ENCODE measurements at places on chromosomes 12 and 14.
A peak's percentile ranks its signal among the peaks of the same experiment; 100 is the strongest.

DNA sequence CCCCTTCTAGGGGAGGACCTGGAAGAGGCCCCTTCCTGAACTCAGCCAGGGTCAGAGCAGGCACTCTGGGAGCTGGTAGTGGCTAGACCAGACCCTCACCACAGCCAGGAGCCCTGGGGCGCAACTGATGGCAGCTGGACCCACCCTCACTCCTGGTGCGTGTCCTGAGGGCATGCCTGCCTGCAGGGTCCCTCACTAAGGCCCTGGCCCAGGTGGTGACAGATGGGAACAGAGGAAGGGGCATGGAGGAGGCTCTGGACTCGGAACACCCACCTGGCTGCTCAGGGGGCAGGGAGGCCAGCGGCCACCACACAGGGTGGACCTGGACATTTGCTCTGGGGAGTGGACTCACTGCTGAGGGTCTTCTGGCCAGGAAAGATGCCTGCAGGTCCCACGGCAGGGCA is 342.2 kb upstream of the SFSWAP start:
- no peak for DNase-seq

GRCh38 chr12:6953442-6954315 is 2.5 kb downstream of the PTPN6 start:
- peak; percentile 87 for DNase-seq

GRCh38 chr12:126663304-126664094 is 1598.3 kb downstream of the AACS start:
- peak; percentile 25 for DNase-seq

DNA sequence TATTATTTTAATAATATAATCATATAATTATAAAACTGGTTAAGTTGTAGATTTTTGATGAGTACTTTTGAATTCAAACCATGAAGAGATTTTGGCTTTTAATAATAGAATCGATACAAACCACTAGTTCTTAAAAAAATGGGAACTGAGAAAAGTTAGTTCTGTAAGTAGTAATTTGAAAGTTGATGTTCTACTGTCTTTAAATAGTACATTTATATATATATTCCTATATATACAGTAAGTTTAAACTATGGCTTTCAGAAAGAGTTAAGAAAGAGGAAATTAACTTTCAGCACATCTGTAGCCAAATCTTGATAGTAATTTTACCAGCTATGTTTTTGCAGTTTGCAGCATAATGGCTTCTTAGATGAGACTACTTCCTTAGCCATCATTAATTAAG is 7.8 kb downstream of the LRRK2 start:
- DNase-seq = no peak

- DNase-seq = no peak
These were observed 99.1 kb upstream of the NAP1L1 start for GRCh38 chr12:76183459-76184186.

DNA sequence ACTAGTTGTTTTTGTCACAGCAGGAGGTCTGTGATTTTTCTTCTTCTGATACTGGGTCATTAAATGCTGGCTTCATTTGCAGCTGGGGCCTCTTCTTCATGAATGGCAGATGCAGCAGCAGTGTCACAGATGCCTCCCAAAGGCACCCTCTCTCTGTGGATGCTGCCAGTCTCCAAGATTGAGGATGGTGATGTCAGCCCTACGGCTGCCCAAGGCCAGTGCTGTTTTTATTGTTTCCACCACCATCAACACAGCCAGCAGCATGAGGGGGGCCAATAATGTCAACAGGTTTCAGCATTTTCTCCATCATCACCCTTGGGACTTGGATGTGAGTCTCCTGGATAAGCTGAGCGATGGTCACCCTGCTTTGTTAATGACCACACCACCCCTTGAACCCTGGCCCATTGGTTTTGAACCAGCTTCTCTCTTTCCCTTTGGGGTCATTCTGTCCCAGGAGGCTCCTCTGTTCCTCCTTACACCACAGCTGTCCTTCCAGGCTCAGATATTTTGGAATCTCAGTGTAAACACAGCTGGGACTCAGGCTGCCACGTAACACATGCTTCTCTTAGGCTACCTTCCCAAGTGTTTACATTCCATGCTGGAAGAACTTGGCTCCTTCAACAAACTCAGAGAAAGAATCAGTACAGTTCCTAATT is 151.7 kb upstream of the DDHD1 start:
- DNase-seq = no peak

DNA sequence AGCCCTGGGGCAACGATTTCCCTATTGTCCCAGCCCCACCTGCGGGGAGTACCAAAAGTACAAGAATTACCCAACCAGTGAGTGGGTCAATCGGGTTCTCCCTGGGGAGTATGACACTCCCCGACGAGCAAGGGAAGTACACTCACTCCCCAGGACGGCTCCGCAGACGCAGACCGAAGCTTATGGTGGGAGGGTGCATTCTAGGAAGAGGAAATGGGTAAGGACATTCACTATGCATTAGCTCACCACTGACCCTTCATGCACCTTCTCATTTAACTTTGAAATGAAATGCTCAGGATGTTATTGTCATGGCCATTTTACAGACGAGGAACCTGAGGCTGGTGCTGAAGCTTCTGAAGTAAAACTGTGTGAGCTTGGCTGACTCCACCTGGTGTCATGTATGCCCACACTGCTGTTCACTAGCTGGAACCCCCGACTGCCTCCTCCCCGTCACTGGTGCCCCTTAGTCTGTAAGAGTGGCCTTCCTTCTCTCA is 45.8 kb upstream of the TMED10 start:
- no peak for DNase-seq

DNA sequence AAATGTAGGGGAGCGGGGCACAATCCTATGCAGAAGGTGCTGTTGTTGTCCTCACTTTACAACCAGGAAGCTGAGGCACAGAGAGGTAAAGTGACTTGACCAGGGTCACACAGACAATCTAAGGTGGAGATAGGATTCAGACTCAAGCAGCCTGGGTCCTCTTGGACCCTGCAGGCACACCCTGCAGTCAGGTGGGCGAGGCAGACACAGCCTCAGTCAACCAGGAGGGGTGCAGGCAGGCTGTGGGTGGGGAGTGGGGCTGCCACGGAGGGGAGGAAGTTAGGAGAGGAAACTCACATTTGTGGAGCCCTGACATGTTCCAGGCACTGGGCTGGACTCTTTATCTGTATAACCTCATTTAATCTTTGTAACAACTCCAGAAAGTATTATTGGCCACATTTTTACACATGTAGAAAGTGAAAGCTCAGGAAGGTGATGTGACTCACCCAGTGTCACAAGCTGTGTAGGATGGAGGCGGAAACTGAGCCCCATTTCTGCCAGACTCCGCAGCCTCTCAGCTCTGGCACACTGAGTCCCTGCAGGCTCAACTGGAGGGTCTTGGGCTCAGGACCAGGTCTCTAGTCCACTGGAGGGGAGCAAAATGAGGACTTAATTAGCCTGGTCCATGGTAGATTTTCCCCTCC is 24.9 kb upstream of the CHGA start:
- peak; percentile 60 for DNase-seq

DNA sequence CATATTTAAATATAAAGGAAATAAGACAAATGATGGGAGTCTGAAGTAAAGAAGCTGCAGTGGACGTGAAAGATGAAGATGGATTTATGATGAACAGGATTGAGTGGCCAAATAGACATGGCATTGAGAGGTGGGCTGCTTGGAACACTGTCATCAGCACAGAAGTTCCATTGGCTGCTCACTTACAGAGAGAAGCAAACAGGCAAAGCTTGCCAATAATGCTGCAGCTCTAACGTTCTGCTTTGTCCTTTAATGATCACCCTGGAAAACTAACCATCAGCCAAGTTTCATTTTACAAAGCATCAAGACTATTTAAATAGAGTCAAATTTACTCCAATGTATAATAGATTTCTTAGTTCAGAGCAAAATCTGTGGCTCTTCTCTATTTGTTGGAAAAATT is 721.4 kb downstream of the TMTC2 start:
- no peak for DNase-seq

DNA sequence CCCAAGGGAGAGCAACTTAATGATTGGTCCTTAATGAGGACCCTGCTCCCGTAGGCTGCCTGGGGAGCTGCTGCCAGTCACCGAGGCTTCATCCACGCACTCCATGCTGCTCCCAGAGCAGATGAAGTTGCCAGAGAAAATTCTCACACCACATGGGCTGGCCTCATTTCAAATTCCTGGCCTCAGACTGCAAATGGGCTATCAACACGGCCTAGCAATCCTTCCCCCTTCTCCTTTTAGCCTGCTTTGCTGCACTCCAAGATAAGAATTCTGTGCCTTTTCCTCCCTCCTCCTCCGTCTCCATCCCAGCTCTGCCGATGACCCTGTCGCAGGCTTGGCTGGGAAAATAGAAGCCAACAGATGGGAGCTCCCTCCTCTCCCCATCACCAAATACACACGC is 10.8 kb upstream of the DGLUCY start:
- no peak for DNase-seq

- DNase-seq = no peak
These were observed 36.3 kb downstream of the RIN3 start for GRCh38 chr14:92549859-92550230.

DNA sequence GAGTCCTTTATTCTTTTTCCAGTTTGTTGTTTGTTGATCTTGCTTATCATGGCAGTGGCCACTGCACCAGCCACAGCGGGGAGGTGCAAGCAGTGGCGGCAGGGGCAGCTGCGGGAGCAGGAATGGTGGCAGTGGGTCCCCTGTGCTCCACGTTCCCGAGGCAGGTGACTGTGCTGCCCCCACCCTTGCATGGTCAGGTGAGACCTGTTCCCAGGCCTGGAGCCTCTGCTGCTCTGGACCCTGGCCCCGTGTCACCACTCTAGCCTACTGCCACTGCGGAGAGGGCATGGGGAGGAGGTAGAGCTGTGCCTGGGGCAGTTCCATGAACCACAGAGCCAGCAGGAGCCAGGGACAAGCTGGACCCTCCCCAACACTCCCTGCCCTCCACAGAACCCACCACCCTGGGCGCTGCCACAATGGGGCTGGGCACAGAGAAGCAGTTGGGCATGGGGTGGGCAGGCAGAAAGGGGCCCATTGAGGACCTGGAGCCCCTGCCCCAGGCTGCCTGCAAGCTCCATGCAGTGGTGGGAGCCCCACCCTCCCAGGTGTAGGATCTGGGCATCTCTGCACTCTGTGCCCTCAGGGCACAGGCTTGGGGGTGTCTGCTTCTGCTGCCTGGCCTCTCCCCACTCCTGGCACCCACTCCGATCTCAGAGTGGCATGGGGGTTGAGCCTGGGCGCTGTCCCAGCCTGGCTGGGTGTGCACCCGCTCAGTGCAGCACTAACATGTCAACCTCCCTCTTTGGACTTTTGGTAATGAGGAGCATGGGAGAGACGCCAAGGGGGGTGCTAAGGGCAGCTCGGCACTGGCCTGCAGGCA is 23.1 kb upstream of the WDR20 start:
- DNase-seq = no peak

DNA sequence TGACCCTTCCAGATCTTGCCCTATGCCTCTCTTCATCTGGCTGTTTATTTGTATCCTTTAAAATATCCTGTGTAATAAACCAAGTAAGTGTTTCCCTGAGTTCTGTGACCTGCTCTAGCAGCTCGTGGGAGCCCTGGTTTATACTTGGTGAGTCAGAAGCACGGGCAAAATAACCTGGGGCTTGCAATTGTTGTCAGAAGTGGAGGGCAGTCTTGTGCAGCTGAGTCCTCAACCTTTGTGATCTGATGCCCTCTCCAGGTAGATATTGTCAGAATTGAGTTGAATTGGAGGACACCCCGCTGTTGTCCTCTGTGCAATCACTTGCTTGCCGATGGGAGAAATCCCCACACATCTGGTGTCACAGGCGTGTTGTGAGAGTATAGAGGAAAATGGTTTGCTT is 62.5 kb upstream of the PRICKLE1 start:
- DNase-seq = no peak

- DNase-seq = no peak
These were observed 169.5 kb downstream of the FBXL14 start for GRCh38 chr12:1424674-1425395.

DNA sequence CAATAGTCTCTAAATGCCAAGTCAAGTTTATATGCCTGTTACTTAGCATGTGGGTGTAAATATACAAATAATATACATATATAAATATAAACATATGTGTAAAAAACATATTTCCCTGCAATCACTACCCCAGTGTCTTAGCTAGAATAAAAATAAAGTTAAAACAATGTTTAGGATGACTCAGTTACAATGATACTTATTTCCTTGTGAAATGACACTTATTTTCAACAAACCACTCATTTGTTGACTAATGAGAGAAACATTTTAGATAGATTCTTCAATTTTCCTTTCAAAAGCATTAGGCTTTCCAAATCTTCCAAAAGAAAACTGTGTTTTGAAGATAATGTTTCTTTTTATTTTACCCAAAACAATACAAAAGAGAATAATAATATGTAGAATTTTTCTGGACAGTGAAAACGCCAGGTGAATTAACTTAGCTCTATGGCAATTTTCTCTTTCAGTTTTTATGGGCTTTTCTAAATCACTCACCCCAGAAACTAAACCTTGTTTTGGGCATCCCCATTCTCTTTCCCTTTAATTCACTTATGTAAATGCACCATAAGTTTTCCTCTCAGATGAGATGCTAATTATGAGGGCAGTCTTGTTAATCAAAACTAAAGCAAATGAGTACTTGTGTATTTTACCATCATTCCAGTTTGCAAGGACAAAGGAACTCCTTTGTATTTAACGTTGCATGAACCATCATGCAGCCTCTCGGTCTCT is 465.9 kb downstream of the BCAT1 start:
- no peak for DNase-seq

DNA sequence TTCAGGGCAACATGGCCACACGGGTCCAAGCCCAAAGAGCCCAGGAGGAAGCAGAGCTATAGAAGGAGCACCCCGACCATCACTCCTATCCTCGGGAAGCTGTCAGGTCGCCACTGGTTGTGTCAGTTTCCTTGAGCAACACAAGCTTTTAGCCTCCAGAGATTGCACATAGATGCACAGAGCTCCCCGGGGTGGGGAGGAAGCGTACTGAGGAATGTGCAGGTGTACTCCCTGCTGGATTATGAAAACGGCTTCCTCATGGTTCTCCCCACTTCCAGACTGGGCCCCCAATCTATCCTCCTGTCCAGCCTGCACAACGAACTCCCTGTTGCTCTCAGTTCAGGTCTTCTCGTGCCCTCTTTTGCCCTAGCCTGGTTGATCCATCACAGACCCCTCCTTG is 30.3 kb upstream of the IRF2BPL start:
- DNase-seq = no peak

- no peak for DNase-seq
These were observed 135.0 kb downstream of the FBXL14 start for GRCh38 chr12:1459339-1459738.

DNA sequence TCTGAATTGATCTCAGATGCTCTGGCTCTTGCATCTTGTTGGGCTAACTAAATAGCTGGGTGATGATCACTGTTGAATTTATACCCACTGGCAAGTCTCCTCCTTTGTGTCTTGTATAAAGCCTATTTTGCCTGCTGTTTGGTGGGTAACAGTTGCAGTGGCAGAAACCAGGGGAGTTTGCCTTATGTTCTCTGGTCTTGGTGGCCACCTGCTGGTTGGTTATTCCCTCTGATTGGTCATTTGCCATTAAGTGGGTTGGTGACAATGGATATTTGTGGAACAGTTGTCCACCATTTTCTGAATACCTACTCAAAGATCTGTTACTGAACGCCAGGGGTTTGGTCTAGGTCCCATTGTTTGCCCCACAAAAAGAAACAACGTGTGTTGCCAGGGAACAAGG is 52.1 kb downstream of the AVPR1A start:
- no peak for DNase-seq

- DNase-seq = no peak
These were observed 16.6 kb upstream of the KLRF1 start for GRCh38 chr12:9810671-9811070.

GRCh38 chr12:88433997-88434703 is 146.1 kb downstream of the KITLG start:
- no peak for DNase-seq

- DNase-seq = no peak
These were observed 291.8 kb upstream of the TBX3 start for GRCh38 chr12:114975640-114976310.

GRCh38 chr14:74853581-74853980 is 22.4 kb downstream of the PROX2 start:
- DNase-seq = no peak
